ENCODE measurements at places on chromosomes 6 and 20. TPM values are rescaled to one million over a fixed set of nuclear protein-coding genes. Genes with fewer than 3 reads are reported as not detected.

DNA sequence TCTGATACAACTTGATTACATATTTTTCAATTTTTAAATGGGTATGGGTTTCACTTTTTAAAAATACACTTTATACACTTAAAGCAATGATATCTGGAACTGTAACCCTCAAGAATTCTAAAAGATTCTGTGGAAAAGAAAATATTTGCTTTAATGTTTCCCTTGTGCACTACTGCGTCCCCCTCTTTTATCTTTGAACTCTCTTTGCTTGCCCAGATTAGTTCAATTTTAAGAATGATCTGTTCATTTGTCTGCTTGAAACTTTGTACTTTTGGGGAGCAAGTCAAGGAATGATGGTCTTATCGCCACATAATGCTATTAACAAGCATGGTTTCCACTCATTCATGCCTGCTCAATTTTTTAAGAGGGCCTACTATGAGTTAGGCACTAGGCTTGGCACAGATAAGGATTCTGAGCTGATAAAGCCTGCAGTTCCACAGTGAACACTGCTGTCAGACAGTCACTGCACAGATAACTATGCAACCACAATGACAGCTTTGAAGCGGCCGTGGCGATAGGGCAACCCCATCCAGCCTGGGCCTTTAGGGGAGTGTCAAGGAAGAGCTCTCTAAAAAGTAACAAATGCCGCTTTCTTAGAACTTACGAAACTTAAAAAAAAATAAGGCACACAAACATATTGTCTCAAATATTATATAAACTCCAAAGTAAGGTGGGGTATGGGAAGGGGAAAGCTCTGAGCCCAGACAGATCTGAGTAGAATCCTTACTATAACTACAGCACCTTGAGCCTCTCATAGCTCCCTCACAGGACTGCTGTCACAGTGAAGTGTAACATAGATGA is 29.7 kb downstream of the FYN start:
- H3K36me3 ChIP-seq = no peaks in the 10 kb centered on the region
- H3K4me1 ChIP-seq = no peaks in the 10 kb centered on the region
- no peak overlapping the region for H3K4me3 ChIP-seq
- no peaks in the 10 kb centered on the region for H3K27me3 ChIP-seq
- no peak overlapping the region for H3K27ac ChIP-seq

DNA sequence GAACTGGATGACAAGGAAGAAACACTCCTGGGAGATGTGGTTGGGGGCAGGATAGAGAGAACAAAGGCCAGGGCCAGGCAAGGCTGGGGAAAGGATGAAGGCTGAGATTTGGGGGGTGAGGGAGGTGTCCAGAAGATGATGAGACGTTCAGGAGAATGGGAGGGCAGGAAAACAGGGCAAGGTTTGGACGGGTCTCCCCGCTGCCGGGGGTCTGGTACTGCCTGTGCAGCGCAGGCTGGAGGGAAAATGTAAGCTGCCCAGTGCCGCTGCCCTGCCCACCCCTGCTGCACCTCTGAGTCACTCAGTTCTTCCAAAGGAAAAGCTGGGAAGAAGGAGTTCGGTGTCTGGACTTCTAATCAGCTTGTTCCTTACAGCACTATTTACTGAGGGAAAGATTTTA is 130.9 kb downstream of the DTNBP1 start:
- H3K27me3 ChIP-seq = no peaks in the 10 kb centered on the region
- H3K4me1 ChIP-seq = no peaks in the 10 kb centered on the region
- no peaks in the 10 kb centered on the region for H3K36me3 ChIP-seq
- DNase-seq = no peak
- no peak overlapping the region for H3K27ac ChIP-seq
- no peak overlapping the region for H3K4me3 ChIP-seq

DNA sequence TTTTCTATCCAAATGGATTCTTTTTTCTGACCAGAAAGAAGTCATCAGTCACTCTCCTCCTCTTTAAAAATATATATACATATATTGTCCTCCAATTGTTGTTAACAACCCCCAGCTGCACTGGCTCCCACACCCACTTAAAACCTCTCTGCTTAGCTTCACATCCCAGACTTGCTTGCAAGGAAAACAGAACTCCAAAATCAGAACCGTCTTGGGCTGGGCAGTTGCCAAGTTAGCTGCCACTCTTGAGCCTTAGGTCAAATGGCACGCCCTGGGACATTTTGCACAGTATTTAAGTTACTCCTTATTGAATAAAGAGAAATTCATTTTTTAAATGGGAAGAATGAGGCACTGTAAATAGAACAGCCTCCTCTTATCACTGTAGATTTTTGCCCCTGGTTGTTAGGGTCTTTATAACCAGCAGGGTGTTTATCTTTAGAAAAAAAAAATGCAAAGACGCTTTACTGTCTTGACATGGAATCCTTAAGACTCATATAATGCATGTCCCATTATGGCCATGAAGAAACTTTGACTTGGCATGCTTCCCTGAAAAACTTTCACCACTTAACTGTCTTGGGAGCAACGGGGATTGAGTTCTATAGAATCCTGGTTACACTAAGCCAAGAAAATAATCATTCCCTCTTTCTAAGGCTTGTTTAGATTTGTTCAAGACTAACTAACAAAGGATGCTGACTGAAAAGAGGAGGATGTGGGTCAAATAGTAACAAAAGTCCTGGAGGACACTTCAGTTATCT is 204.5 kb downstream of the ISM1 start:
- no peak overlapping the region for H3K4me3 ChIP-seq
- no peaks in the 10 kb centered on the region for H3K27me3 ChIP-seq
- no peaks in the 10 kb centered on the region for H3K4me1 ChIP-seq
- DNase-seq = no peak
- no peak overlapping the region for H3K27ac ChIP-seq

DNA sequence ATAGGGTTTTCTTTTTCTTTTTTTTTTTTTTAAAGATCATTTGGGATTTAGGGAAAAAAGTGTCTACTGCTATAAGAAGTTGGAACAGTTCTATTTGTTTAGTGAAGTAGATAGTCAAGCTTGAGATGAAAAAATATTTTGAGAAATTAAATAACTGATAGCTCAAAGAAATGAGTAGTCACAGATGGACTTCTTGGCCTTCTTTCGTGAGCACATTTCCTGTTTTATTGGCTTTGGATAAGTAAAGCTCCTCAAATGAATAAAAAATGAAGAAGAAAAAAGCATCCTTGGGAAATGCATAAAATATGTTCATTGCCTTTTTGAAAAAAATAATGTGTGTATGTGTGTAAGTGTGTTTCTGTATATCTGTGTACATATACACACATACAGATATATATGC is 515.9 kb downstream of the GRIK2 start:
- no peaks in the 10 kb centered on the region for H3K4me1 ChIP-seq
- H3K27ac ChIP-seq = no peak overlapping the region
- no peaks in the 10 kb centered on the region for H3K27me3 ChIP-seq
- no peaks in the 10 kb centered on the region for H3K36me3 ChIP-seq

GRCh38 chr6:38476888-38477287 is 162.8 kb downstream of the BTBD9 start:
- no peak overlapping the region for H3K27ac ChIP-seq
- no peaks in the 10 kb centered on the region for H3K36me3 ChIP-seq
- DNase-seq = no peak
- no peak overlapping the region for H3K4me3 ChIP-seq
- no peaks in the 10 kb centered on the region for H3K4me1 ChIP-seq
- H3K27me3 ChIP-seq = no peaks in the 10 kb centered on the region

- no peaks in the 10 kb centered on the region for H3K27me3 ChIP-seq
- no peak overlapping the region for H3K4me3 ChIP-seq
- DNase-seq = no peak
- no peaks in the 10 kb centered on the region for H3K4me1 ChIP-seq
- H3K27ac ChIP-seq = no peak overlapping the region
- H3K36me3 ChIP-seq = no peaks in the 10 kb centered on the region
These were observed 16.2 kb downstream of the LATS1 start for GRCh38 chr6:149701714-149702113.

GRCh38 chr6:160273750-160274149 is 15.1 kb upstream of the SLC22A2 start:
- no peak for DNase-seq
- H3K4me3 ChIP-seq = no peak overlapping the region
- H3K4me1 ChIP-seq = no peaks in the 10 kb centered on the region
- no peak overlapping the region for H3K27ac ChIP-seq
- no peaks in the 10 kb centered on the region for H3K36me3 ChIP-seq

DNA sequence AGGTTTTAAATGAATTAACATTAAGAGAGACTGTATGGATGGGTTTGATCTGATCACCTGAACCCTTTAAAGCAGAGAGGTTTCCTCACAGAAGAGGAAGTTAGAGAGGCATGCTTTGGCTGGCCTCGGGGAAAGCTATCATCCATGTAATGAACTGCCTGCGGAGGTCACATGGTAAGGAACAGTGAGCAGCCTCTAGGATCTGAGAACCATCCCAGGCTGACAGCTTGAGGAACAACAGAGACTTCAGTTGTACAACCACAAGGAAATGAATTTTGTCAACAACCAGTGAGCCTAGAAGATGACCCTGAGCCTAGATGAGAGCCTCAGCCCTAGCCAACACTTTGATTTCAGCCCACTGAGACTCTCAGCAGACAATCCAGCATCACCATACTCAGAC is 2.9 kb upstream of the COL21A1 start:
- H3K27me3 ChIP-seq = no peaks in the 10 kb centered on the region
- H3K4me1 ChIP-seq = no peaks in the 10 kb centered on the region
- H3K27ac ChIP-seq = no peak overlapping the region
- DNase-seq = no peak

DNA sequence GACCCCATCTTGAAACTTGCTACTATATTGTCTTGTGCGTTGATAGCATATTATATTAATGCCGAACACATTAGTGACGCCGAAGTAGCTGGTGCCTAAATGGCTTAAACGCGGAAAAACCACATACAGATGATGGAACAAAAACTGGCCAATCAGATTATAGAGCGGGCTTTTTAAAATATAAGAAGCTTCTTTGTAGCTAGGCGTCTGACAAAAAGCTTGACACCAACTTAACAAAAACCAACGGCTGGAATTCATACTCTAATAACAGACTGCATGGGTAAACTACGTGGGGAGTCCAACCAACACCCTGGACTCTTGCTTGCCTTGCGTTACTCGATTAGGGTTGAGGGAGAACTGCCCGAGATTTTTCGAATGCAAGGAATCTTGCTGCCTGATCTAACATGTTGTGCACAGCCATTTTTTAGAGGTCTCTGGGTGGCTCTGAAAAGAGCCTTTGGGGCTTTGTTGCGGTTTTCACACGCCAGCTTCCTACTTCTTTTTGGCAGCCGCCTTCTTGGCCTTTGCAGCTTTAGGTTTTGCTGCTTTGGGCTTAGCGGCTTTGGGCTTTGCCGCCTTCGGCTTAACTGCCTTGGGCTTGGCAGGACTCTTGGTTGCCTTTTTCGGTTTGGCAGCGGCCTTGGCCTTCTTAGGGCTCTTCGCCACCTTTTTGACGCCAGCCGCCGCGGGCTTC is 45.7 kb downstream of the OR2B2 start:
- DNase-seq = no peak
- no peaks in the 10 kb centered on the region for H3K36me3 ChIP-seq
- H3K27me3 ChIP-seq = peaks cover 35% of the 10 kb centered on the region
- peaks cover 7% of the 10 kb centered on the region for H3K4me1 ChIP-seq
- no peak overlapping the region for H3K27ac ChIP-seq

DNA sequence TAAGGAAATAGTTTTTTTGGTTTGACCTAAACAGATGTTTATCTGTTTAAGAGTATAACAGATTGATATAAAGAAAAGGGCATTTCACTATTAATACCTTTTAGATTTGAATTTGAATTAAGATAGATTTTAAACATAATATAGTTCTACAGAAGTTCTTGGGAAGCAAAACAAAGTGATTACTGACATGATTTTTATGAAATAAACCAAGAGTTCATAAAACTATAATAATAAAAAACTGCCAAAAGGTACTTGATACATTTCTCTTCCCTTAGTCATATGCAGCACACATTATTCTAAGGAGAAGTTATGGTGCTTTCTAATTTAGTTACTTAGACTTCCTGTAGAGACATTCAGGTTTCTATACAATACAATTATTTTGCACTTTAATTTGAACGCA is 9.6 kb downstream of the STXBP5 start:
- H3K4me1 ChIP-seq = no peaks in the 10 kb centered on the region
- no peaks in the 10 kb centered on the region for H3K36me3 ChIP-seq
- H3K27me3 ChIP-seq = no peaks in the 10 kb centered on the region

DNA sequence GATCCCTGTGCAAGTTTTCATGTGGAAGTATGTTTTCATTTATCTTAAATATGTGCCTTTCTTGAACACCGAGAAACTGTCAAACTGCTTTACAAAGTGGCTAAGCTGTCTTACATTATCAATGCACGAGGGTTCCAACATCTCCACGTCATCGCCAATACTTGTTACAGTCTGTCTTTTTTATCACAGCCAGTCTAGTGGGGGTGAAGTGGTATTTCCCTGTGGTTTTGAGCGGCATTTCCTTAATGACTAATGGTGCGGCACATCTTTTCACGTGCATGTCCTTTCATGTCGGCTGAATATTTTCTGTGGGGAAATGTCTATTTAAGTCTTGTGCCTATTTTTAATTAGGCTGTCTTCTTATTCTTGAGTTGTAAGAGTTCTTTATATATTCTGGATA is 280.4 kb downstream of the FOXC1 start:
- no peaks in the 10 kb centered on the region for H3K4me1 ChIP-seq
- H3K4me3 ChIP-seq = no peak overlapping the region
- DNase-seq = no peak
- H3K27ac ChIP-seq = no peak overlapping the region
- no peaks in the 10 kb centered on the region for H3K27me3 ChIP-seq
- no peaks in the 10 kb centered on the region for H3K36me3 ChIP-seq

DNA sequence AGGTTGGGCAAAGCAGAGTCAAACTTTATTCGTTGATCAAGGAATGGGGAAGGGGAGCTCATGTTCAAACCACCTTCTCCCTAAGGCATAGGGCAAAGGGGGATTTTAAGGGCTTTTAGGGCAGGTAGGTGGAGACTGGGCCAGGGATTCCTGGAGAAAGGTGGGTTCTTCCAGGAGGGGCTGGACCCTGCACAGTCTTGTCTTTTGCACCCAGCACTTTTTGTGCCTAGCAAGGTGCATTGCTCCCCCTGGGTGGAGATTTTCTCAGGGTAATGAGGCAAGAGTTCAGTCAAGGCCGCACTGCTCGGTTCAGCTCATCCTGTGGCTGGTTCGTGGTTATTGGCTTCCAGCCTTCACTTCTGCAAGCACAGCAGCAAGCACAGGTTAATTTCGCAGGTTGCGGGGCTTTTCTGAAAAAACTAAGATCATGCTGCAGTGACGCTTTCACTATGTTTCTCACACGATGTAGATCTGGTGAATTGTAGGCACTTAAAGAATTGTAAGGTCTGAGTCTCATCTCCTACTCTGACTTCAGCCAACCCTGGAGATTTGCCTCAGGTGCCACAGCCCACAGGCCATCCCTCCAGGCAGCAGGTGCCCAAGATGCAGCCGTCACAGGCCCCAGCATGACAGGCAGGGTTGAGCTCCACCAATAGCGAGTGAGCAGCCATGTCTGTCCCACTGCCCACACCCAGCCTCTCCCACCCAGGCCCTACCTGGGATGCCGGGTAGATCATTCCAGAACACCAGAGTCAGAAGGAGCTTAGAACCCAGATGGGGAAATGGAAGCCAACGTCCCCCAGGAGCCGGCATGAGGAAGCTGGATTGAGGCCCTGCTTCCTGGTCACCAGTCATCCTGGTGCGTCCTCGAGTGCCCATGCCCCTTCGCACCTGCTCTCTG is 37.1 kb downstream of the SUN5 start:
- no peak overlapping the region for H3K4me3 ChIP-seq
- no peak overlapping the region for H3K27ac ChIP-seq
- no peaks in the 10 kb centered on the region for H3K4me1 ChIP-seq
- H3K27me3 ChIP-seq = no peaks in the 10 kb centered on the region
- H3K36me3 ChIP-seq = no peaks in the 10 kb centered on the region

- H3K27ac ChIP-seq = no peak overlapping the region
- H3K27me3 ChIP-seq = no peaks in the 10 kb centered on the region
- DNase-seq = no peak
- H3K36me3 ChIP-seq = no peaks in the 10 kb centered on the region
- no peaks in the 10 kb centered on the region for H3K4me1 ChIP-seq
- no peak overlapping the region for H3K4me3 ChIP-seq
These were observed 116.9 kb upstream of the SCGN start for GRCh38 chr6:25534942-25535631.

Gene PAX1
- total RNA-seq = not detected

Gene CPNE5
- 0.96 TPM for total RNA-seq

Gene CCN2
- total RNA-seq = 91.1 TPM

Gene SS18L1
- 14.4 TPM for total RNA-seq
